ENCODE measurements at places on chromosomes 3 and 15. TPM values are rescaled to one million over a fixed set of nuclear protein-coding genes. Genes with fewer than 3 reads are reported as not detected.

GRCh38 chr15:87219650-87220615, 1036.6 kb downstream of the NTRK3 start:
- no peak for DNase-seq

- DNase-seq, result no peak
These were observed 1.1 kb downstream of the IQCF6 start for GRCh38 chr3:51777985-51778384.

Gene INKA1
- 12.7 TPM for polyA plus RNA-seq

Gene SMAD6
- 41.5 TPM for polyA plus RNA-seq

Gene OXTR
- 0.93 TPM for polyA plus RNA-seq

DNA sequence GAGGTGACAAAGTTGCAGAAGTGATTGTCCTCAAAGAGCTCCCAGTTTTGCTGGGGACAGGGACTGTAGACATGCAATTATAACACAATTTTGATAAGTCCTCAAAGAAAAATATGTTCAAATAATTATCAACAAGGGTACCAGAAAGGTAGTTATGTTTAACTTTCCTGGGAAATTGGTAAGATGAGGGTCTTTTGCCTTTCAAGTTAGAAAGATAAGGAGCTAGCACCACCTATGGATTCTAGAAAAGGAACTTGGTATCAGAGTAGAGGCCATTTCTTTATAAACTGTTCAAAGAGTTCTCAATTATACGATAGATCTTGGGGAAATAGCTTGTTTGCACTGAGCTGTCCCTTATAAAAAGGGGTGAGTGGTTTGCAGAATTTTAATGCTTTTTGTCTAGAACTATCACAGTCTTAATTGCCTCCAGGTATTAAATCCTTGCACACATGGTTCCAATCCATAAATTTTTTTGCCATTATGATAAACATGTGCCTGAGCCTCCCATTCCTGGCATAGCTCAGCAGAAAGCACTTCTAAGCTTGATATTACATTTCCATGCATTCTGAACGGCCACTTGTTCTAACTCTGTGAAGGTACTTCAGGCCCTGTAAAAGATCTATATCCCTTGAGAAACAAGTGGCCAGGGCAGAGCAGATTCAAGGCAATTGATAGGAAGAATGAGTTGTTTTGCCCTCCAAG, 247.5 kb upstream of the LRIG1 start:
- peak; percentile 23 for DNase-seq

GRCh38 chr3:140131895-140132294, 196.9 kb downstream of the CLSTN2 start:
- DNase-seq, result no peak

Gene EOMES
- polyA plus RNA-seq, result 0.14 TPM

Data from renal pelvis (tissue), 12 donors.